Epithelial cell of prostate (primary cell): ENCODE measurements at places on chromosomes 13 and 19.

- no peak for DNase-seq
Observed at GRCh38 chr13:30204564-30204963, 102.8 kb downstream of the KATNAL1 start.

DNA sequence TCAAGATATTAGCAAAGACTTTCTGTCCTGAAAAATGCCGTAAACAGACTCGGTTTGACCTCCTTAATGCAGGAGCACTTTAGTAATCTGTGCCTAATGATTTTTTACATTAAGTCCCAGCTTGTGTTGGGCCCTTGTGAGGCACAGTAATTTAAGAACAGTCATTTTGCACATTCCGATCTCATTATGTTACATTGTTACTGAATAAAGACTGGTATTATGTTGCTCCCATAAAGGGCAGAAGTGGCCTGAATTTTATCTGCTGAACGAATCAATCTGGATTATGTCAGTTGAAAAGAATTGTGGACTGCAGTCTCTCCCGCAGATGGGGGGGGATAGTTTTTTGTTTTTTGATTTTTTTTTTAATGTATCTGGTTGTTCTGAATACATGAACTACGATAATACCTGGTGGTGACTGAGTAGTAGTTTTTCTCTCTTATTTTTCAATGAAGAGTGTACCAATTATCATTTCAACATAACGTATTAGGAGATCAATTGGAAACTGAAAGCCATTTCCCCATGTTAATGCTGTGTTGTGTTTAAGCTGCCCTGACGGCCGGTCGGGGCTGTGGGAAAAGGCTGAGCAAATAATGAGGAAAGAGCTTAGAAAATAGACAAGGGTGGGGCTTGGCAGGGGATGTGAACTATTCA lies 290.2 kb downstream of the ZNF536 start:
- DNase-seq = no peak

DNA sequence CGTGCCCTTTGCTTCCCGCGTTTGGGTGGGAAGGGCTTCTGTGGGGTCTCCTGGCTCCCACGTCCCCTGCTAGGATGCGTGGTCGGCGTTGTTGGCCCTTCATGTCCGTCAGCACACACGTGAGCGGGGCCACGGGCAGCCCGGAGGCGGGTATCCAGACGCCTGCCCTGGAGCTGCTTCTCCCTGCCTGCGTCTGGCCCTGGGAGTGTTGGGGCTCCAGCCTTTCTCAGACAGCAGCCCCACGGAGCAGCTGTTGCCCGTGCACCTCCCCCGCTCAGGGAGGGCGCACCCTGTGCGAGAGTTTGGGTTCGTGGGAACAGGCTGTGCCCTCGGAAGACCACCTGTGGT lies 14.5 kb downstream of the DAZAP1 start:
- DNase-seq = no peak

DNA sequence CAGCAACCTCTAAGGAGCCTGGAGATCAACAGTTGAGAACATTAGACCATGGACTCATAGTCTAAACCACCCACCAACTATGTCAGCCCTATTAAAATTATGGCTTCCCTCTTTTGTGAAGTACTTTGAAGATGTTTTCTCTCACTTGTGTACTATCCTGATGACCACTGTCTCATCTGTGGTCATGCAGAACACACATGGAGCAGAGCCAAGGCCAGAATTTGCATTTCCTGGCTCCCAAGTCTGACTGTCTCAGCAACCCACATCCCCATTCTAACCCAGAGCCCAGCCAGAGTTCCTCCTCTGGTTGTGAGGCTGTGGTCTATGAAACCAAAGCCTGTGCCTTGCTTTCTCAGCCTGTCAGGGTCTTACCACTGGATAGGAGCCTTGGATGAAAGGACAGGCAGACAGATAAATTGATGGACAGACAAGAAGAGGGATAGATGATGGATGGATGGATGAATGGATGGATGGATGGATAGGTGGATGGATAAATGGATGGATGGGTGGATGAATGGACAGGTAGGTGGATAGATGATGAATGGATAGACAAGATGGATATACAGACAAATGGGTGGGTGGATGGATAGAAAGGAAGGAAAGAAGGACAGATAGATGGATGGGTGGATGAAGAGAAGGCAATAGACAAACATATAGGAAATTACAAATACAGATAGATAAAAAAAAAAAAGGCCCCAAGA lies 35.4 kb downstream of the ZNF557 start:
- DNase-seq = no peak

GRCh38 chr19:18280247-18281081 lies 958 bp downstream of the JUND start:
- DNase-seq = peak; percentile 26

DNA sequence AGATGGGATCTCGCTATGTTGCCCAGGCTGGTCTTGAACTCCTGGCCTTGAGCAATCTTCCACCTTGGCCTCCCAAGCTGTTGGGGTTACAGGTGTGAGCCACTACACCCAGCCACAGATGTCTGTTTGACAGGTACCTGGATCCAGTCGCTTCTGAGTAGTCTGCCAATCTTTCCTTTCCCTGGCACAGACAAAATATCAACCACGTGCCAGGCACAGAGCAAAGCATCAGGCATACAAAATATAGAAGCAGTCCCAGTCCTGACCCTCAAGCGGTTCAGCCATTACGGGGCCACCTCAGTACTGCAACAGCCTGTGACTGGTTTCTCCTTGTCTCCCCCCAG lies 3.8 kb downstream of the ELAVL1 start:
- DNase-seq = no peak

DNA sequence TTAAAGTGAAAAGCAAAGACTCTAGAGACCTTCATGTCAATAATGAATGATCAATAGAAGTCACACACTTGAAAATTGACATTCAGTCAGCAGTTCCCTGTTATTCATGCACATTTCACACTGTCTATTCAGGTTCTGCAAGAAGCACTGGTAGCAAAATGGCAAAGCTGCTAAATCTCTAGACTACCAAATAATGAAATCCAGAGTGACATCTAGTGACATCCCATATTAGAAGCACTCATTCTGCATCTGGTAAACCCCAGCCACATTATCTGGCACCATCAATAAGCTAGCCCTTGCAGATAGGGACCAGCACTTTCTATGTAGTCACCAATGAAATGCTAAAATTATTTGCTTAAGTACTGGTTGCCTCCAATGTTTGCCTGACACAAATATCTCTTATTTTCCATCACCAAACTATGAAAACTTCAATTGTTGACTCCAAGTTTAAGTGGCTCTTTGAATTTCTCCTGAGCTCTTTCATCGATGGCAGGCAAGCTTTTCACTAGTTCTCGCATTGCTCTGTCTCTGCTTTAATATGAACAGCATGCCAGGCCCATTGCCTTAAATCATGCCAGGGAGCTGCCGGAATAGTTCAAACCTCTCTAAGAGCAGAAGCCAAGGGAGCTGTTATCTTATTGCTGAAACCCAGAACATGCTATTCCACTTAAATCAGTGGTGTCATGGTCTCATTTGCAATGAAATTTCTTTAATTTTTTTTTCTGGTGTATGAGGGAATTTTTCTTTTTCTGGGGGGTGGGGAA lies 409.9 kb downstream of the MZT1 start:
- no peak for DNase-seq
